Left cardiac atrium (tissue), 4 donors: ENCODE measurements at places on chromosomes 5 and 9. TPM values are rescaled to one million over a fixed set of nuclear protein-coding genes. Genes with fewer than 3 reads are reported as not detected.

Gene IFNB1
- total RNA-seq: not detected

Gene BTNL9
- 31.4 TPM for total RNA-seq

Gene COL23A1
- 5.5 TPM for total RNA-seq

Gene FCN2
- not detected for total RNA-seq

Gene SHISAL2B
- not detected for total RNA-seq

DNA sequence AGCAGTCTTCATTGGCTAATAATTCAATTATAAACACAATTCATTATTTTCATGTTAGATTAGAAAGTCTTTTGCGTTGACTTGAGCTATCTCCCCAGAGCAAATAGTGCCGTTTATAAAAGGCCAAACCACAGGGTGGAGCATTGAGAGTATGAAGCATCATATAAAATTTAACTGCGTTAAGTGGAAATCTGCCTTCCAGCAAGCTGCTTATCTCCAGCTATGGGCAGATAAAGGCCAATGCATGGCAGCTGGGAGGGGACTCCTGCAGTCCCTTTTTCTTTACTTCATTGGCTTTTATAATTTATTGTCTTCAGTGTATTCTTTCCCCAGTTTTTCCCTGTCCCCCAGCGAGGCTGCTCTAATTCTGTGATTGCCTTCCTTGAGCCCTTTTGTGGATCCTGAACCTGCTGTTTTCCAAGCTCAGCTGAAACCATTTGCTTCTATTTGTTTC, 113.7 kb downstream of the TMEM232 start:
- DNase-seq: no peak

DNA sequence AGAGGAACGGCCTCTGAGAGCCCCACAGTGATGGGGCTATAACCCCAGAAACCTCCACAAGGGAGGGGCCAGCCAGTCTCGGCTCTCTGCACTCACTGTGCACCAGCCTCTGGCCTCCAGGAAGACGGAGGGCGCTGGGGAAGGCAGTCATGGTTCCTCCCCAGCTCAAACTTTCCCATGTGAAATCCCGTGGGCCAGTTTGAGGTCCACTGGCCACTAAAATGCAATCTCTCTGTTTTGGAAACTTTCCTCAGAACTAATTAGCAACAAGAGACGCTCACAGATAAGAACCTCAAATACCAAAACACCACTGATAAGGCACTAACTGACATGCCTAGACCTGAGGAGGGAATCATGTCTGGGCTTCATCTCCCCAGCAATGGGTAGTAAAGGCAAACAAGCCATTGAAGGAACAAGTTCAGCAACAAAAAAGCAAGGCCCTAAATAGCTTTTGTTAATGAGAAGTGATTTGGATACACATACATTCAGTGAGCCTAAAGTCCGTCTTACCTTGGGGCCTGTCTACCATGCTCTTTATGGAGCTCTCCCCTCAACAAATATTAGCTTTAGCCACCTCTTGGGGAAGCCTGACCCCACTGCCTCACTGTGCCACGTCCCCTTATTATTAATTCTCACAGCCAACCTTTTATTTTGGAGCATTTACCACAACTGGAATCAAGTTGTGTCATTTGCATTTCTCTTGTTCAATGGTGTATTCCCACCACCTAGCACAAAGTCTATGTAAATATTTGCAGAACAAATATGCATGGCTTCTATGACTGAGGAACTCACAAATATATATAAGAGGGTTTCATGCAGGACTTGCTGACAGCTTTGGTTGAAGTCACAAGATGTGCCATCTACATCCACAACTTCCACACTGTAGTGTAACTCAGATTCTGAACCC, 56.1 kb upstream of the GLRX start:
- DNase-seq: no peak

DNA sequence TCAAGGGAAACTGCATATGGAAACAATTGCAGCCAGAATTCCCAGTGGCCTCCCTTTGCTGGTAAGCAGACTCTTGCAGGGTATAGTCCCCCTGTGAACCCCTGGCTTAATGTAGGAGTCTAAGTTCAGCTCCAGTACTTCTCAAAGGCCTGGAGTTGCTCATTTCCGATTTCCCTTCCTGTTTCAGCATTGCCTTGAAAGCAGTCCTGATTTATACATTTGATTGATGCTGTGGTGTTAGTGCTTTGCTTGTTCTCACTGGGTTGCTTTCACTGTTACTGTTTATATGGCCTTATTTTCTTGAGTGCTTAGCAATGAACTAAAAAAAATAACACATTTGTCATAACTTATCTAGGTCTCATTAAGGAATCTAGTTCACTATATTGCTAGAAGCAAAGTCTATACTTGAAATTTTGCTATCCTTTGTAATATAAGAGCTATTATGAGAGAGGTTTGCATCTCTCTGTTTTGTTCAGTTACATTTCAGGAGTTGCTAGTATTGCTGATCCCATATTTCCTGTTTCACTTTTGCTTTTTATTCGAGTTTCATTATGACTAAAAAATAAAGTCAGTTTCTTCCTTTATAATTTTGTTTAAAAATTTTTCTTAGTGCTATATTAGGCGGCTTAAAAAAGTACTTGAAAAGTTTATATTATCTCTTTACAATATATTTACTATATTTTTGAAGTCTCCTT, 122.4 kb upstream of the NMUR2 start:
- DNase-seq: no peak
